ENCODE measurements at places on chromosomes 4 and X.

DNA sequence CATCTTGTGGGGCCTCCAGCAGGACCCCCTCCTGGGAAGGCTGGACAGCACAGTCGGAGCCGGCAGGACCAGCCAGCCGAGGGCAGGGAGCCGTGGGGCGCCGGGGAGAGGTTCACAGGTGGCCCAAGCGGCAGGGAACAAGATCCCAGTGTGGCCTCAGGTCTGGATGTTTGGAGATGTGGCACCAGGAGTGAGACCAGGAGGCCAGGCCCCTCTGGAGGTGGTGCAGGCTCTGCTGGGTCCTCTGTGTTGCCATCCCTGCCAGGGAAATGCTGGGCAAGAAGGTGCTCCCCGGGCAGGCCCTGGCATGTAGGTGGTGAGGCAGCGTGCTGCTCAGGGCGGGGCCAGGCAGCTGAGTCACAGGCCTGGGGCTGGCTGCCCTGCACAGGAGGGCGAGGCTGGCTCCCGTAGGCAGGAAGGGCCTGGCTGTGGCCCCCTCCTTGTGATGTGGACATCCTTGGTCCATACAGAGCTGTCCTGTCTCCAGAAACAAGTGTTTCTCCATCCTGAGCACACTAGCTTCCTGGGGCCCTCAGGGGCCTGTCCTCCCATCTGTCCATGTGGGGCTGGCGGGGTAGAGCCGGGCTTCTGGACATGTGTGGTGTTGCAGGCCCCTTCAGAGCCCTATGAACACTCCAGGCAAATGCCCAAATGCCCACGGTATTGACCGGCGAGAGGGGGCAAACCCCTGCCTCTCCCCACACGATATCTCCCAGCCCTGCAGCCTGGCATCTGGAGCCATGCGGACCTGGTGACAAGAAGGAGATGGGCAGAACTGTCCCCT, 4.8 kb upstream of the HGFAC start:
- DNase-seq, result no peak

- DNase-seq, result no peak
Measured at GRCh38 chr4:66911880-66912279, 633.4 kb downstream of the CENPC start.

DNA sequence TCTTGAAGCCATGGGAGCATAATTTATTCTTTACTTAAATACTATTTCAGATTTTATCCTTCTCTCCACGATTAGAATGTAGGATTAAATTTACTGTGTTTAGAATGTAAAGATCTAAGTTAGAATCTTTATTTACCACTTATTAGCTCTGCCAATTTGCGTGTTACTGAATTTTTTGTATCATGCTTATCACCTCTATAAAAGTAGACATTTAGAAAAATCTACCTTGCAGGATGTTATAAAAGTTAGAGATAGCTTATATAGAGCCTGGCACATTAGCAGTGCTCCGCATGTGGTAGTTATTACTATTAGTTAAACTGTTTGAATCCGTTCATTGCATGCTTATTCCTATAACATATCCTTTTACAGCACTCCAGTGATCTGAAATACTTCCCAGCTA, 97.9 kb downstream of the BANK1 start:
- no peak for DNase-seq

GRCh38 chr4:85243857-85244256, 231.1 kb upstream of the ARHGAP24 start:
- no peak for DNase-seq

DNA sequence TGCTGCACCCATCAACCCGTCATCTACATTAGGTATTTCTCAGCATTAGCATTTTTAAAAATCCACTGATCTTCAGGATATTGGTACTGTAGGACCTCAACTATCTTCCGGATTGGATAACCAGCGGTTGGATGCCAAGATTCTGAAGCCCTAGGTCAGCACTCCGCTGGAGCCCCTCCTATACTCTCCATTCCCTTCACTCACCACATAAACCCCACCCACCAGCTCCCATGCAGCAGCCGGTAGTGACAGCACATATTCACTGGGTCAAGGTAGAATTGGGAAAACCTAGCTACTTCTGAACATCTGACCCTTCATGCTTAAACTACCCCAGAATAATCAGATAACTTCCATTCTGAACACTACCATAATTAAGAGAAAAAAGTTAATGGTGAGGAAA, 134.9 kb downstream of the CORIN start:
- no peak for DNase-seq

DNA sequence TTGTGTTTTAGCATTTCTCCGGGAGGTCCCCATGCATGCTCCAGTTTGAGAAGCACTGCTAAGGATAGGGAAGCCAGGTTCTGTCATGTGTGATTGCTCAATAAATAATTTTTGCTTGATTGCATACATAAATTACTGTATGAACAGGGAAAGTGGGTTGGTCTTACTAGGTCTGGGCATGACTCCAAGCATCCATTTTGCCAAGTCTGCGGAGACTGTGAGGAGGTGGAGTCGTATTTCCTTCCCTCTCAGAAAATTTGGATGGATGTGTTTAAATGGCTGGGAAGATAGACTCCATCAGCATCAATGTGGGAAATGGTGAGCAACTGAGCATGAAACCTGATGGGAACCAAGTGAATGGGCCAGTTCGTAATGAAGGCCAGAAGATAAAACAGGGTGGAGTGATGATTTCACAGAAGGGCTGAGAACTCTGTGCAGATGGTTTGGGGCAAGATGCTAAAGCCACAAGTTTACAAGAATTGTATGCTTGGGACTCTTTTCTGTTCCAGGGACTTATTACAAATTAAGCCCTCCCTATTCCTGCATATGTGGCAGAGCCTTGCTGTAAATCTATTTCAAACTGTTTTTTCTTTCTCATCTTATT, 84.1 kb downstream of the NHS start:
- no peak for DNase-seq

- no peak for DNase-seq
Measured at GRCh38 chr4:11748164-11748872, 319.6 kb upstream of the HS3ST1 start.

DNA sequence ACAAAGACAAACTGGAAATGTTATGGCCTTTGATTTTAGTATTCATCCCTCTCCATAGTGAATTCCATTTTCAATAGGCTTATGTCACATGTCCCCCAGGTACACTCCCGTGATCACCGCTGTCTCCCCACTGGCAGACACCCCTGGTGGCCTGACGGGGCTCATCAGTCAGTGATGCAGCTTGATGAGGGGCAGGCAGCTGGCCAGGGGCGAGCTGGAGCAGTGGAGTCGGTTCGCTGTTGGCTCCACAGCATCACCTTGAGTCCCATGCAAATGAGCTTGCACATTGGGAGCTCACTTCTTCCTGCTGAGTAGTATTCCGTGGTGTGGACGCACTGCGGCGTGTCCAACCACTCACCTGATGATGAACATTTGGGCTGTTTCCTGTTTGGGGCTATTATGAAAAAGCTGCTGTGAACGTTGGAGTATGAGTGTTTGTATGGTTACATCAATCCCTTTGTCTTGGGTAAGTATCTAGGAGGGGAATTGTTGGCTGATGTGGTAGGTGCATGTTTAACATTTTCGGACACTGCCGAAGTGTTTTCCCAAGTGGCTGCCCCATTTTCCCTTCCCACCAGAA, 5.2 kb downstream of the TREX2 start:
- no peak for DNase-seq

DNA sequence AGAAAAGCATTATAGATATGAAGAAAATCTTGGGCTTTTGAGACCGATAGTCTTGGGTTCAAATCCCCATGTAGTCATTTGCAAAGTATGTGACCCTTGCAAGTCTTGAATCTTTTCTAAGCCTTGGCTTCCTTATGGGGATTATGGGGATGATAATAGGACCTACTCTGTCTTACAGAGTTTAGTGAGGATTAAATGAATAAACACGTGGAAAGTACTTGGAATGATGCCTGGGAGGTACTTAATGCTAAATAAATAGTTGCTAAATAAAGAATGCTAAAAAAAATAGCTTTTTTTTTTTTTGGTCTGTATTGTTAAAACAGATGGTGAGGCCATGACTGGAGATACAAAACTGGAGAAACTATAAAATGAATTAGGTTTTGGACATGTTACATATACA, 292.7 kb downstream of the GPAT3 start:
- no peak for DNase-seq

DNA sequence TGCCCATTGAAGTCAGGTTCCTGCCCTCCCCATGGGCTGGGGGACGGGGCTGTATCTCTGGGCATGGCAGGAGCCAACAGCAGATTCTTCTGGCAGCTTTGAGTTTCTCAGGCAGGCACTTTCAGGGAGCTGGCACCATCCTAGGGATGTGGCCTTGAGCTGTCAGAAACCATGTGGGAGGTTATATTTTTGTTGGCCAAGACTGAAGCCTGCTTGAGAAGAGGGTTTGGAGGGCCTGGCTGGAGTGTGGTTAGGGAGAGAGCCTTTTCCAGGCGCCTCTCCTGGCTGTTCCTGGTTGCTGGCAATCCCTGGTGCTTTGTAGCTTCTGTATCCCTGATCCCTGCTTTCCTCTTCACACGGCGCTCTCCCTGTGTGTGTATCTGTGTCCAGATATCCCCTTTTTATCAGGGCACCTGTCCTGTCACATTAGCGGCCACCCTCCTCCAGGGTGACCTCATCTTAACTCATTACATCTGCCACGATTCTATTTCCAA, 30.6 kb upstream of the SORCS2 start:
- no peak for DNase-seq

DNA sequence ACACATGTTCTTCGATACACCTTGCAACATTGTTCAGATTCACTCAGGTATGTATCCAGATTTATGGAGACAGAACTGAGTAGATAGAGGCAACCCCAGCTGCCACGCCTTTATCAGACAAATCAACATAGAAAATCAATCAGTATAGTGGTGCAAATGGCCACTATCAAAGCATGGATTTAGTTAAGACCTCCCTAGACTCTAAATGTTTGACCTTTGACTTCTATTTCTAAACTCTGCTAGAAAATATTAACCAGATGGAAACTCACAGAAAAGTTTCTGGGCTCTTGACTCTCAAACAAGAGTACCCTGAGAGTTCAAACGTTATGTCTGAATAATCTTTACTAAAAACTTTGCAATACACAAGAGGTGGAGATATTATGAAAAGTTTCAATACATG, 411.5 kb downstream of the IQCM start:
- DNase-seq, result no peak

GRCh38 chr4:16155528-16156169, 70.6 kb downstream of the TAPT1 start:
- no peak for DNase-seq

DNA sequence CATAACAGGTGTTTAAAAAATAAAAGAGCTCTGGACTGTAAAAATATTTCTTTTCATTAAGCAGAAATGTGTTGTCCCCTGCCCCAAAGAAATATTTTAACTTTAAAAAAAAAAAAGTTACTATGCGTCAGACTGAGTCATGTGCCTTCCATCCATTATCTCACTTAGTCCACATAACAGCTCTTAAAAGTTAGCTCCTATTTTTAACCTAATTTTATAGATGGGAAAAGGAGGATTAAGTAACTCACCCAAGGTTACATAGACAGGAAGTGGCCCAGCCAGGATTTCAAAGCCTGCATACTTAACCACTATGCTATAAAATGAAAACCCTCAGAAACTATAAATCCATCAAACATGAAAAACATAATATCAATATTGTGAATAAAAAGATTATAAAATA, 97.7 kb downstream of the MANBA start:
- DNase-seq, result no peak

DNA sequence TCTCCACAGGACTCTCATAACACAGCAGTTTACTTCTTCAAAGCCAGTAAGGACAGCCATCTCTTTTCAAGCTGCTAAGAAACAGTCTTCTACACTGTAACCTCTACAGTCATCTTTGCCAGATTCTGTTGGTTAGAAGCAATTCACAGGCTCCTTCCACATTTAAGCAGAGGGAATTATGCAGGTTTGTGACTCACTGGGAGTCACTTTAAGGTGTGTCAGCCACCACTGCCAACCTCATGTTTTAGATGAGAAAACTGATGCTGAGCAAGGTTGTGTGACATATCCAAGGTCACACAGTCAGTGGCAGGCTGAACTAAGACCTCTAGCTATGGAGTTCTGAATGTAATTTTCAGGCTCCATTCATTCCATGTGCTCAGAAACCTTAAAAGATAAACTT, 143.5 kb downstream of the QDPR start:
- no peak for DNase-seq

DNA sequence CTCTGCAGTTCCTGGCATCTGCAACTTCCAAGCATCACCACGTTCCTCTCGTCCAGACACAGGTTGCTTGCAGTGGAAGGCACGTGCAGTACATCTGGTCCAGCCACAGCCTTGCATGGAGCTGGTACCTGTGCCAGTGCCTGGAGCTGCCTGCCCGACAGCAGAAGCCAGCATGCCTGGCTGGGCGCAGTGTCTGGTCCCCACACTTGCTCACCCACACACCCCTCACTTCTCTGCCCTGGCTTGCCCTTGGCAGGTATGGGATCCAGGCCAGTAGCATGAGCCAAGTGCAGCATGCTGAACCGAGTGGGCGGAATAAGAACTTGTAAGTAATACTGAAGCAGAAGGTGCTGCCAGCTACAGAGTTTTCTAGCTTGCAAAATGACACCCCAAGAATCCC, 39.9 kb downstream of the SH3BGRL start:
- no peak for DNase-seq

DNA sequence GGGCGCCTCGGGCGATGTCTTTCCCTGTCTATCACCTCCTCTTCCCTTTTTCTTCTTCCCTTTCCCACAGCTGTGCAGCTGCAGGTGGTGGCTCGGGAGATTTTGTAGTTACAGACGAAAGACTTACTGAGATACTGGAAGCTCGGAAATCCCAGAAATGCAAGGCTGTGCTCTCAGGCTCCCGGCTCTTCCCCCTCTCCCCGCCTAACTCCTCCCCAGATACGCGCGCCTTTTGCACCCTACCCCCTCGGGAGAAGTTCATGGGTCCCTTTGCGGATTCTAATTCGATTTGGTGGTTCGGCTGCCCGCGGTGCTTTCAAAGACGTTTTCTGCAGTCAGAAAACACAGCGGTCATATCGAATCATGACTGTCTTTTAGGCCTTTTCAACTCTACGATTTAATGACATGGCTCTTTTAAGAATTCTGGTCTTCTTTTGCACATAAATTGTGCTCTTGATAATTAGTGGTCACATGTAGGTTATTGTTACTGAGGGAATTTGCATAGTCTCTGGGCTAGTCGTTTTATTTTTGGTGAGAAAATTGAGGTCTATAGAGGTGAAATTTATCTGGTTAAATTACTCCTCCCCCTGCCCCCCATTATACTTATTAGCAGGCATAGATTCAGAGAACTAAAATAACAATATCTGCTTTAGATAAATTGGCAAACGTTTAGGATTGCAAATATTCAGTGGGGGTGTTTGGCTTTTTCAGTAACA, 1.6 kb downstream of the SEPTIN11 start:
- DNase-seq, result no peak

GRCh38 chrX:54181202-54181953, 1.7 kb downstream of the FAM120C start:
- no peak for DNase-seq

All from stimulated activated effector memory CD8-positive, alpha-beta T cell treated with anti-CD3 and anti-CD28 coated beads, Interleukin-12 subunit alpha, Interleukin-12 subunit beta, amount 100 ng/mL, for 72 hours (primary cell).